ENCODE measurements at places on chromosomes 2 and 18.

GRCh38 chr2:240418311-240418710 lies 17.2 kb upstream of the GPC1 start:
- DNase-seq: no peak

- no peak for DNase-seq
Observed at GRCh38 chr2:73862987-73863386, 29.8 kb upstream of the ACTG2 start.

DNA sequence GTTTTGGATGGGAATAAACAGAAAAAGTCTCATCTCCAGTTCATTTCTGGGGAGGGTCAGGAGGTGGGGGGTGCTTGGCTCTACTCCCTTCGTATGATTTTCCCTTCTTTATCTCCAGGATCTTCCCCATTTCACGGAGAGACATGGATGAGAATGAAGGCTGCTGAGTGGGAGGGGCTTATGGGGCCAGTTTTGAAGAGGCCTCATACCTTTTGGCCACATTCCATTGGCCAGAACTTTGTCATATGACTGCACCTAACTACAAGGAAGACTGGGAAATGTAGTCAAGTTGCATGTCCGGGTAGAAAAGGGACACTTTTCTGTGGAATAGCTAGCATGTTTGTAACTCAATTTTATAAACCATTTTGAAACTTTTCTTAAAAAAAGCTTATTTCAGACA lies 117.6 kb downstream of the NEDD4L start:
- no peak for DNase-seq

DNA sequence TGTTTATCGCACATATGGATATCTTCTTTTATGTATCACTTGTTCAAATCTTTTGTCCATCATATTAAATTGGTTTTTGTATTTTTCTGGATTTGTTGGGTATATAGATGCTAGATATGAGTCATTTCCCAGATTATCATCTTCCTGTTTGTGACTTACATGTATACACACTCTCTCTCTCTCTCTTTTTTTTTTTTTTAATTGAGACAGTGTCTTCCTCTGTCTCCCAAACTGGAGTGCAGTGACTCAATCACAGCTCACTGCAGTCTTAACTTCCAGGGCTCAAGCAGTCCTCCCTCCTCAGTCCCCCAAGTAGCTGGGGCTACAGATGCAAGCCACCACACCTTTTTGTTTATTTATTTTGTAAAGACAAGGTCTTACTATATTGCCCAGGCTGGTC lies 43.8 kb downstream of the XIRP2 start:
- DNase-seq: no peak

DNA sequence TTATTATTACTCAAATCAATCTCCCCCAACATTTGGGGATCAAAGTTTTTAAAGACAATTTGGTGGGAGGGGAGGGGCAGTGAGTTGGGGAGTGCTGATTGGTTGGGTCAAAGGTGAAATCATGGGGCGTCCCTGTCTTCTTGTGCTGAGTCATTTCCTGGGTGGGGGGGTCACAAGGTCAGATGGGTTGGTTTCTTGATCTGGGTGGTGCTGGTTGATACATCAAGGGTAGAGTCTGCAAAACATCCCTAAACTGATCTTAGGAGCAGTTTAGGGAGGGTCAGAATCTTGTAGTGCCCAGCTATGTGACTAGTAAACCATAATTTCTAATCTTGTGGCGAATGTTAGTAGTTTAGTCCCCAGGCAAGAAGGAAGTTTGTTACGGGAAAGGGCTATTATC lies 67.4 kb downstream of the MOGAT1 start:
- no peak for DNase-seq

- no peak for DNase-seq
Observed at GRCh38 chr2:152890736-152891135, 172.3 kb downstream of the ARL6IP6 start.

- DNase-seq: no peak
Observed at GRCh38 chr2:113887009-113887792, 2.7 kb upstream of the ACTR3 start.

- no peak for DNase-seq
Observed at GRCh38 chr2:116304328-116304727, 1510.2 kb upstream of the DDX18 start.

DNA sequence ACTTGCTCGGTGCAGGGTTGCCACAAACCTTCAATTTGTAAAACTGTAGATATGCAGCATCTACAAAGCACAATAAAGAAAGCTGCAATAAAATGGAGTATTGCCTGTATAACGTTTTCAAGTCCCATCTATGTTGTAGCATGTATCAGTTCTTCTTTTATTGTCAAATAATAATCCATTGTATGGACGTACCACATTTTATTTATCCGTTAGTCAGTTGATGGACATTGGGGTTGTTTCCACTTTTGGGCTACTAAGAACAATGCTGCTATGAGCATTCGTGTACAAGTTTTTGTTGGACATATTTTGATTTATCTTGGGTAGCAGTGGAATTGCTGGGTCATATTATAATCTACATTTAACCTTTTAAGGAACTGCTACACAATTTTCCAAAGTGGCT lies 240.7 kb upstream of the SIX3 start:
- no peak for DNase-seq

DNA sequence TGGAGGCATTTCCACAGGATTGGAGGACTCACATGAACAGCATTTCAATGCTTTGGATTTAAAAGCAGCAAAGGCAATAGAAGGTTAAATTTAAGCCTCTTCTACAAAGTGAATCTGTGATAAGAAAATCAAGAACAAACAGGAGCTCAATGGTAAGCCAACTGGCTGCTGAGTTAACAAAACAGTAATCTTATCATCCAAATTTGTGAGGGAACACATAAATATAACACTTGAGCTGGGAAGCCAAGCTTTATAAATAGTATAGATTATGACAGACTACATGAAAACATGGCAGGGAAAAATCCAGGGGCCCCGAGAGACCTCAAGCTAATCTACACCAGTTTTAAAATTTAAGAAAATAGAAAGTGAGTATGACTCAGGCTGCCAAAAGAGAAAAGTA lies 108.5 kb upstream of the PGAP1 start:
- no peak for DNase-seq

DNA sequence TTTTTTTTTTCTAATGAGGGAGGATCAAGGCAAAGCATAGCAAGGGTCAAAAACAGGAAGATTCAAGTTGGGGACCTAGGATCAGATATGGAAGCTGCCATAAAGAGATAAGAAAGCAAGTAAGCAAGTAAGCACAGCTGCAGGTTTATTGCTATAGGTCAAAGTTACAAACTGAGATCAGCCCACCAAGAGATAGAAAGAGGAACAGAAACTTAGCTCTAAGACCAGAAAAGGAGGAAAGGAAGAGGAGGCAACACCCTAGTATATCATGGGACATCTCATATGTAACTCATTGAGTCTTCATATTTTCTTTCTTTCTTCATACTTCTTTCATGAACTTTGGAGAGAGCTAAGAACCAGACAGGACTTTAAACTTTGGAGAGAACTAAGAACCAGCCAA lies 295.9 kb upstream of the CRIM1 start:
- no peak for DNase-seq

DNA sequence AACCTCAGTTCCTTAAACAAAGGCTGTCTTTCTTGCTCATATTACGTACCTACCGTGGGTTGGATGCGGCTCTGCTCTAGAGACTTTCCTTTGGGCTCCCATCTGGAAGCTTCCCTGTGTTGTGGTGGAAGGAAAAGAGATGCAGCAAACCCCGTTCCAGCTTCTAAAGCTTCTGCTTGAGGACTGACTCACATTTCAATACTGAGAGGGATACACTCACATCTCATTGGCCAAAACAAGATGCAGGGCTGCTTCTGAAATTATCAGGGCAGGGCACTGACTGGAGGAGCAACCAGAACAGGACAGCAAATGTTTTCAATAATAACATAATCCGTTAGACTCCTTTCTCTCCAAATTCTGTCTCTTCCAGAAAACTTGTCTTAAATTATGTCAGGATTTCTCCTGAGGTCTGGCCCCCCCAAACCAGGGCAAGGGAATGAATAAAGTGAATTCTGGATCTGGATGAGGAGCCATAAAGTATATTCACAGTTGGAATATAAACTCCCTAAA lies 4.5 kb upstream of the MYO5B start:
- no peak for DNase-seq

- DNase-seq: no peak
Observed at GRCh38 chr2:17083902-17084301, 418.3 kb upstream of the CYRIA start.

GRCh38 chr18:78511666-78512601 lies 467.7 kb upstream of the SALL3 start:
- DNase-seq: no peak

- DNase-seq: no peak
Observed at GRCh38 chr2:208466920-208467298, 60.3 kb downstream of the PTH2R start.

- DNase-seq: no peak
Observed at GRCh38 chr2:219396863-219397457, 9.2 kb upstream of the DNPEP start.

- DNase-seq: no peak
Observed at GRCh38 chr2:118786746-118787145, 60.7 kb downstream of the EN1 start.

DNA sequence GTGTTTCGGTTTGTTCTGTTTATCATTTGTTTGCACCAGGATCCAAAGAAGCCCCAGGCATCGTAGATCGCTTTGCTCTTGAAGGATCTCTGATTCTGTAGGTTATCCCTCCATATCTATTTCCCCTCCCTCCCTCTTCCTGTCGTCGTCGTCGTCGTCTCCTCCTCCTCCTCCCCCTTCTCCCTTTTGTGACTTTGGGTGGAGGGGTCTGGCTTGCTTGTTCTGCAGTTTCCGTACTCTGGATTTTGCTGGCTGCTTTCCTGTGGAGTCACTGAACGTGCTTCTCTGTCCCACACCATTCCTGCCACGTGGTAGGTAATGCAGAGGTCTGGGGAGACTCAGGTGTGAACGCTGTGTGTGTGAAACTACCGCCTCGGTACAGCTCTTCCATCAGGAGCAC lies 225.0 kb downstream of the LDLRAD4 start:
- DNase-seq: no peak

- no peak for DNase-seq
Observed at GRCh38 chr18:25425024-25425423, 73.1 kb upstream of the ZNF521 start.

GRCh38 chr2:239956818-239957261 lies 68.3 kb downstream of the NDUFA10 start:
- DNase-seq: no peak

GRCh38 chr2:222440673-222441422 lies 16.5 kb downstream of the SGPP2 start:
- DNase-seq: no peak

- peak; percentile 51 for DNase-seq
Observed at GRCh38 chr2:37201766-37202165, 5.5 kb downstream of the CEBPZOS start.

- DNase-seq: no peak
Observed at GRCh38 chr2:5748391-5748790, 56.2 kb downstream of the SOX11 start.

DNA sequence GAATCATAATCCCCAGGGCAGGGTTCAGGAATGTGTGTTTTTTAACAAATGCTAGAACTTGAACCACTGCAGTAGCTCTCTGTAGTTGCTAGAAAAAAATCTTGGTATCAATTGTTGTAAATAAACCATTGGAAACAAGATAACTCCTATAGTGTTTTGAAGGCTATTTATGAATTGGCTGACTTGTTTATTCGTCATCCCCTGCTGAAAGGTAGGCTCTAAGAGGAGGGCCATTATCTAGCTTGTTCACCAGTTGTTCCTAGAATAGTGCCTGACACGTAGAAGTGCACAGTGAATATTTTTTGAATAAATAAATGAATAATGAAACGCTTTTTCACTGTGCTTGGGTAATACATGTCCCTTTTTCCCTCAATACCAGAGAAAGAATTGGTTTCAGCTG lies 211.4 kb downstream of the BABAM2 start:
- DNase-seq: no peak

GRCh38 chr2:108931372-108931771 lies 57.6 kb downstream of the EDAR start:
- no peak for DNase-seq

DNA sequence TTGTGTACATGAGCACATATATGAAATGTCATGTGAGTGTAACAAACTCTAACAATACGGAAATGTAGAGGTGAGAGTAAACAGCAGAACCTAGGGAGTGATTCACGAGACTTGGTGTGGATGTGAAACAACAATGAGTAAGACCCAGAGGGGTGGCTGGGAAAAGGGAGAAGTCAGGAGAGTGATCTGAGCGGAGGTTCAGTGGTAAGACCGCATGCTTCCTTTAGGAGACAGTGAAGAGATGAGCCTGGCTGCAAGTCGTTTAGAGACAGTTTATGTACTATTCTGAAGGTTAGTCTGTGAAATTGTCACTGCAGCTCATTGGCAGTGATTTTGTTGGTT lies 150.6 kb downstream of the PRPF40A start:
- DNase-seq: no peak

GRCh38 chr2:46888421-46888952 lies 27.1 kb downstream of the MCFD2 start:
- DNase-seq: no peak

DNA sequence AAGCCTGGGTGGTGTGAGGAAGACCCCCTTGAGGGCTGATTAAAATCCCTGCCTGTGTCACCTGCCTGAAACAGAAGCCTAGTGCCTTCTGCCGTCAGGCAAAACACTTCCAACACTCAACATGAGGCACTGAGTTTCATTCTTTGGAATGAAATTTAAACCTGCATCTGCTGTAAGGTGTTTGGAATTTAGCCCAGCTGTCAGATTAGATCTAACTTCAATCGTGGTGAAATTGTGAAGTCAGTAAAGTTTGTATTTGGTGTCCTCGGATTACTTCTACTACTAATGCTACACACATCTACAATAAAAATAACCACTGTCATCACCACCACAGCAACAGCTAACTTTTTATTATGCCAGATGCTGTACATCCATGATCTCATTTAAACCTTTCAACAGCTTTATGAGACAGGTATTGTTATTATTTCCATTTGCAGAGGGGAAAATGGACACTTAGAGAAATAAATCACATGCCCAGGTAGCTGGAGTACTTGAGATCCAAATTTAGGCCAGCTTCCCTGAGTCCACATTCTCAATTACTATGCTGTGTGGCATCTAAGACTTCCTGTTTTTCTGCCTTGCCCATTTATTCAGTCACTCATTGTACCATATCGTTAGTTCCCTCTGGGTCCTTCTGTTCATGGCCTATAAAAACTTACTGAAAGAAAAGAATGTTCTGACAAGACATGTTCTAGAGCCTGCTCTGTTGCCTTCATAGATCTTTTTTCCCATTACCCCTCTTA lies 98.2 kb upstream of the GCFC2 start:
- no peak for DNase-seq

All from activated CD8-positive, alpha-beta memory T cell treated with anti-CD3 and anti-CD28 coated beads for 4 hours (primary cell).